Activated CD4-positive, CD25-positive, alpha-beta regulatory T cell treated with anti-CD3 and anti-CD28 coated beads, Interleukin-2, amount 50 U/mL, for 72 hours (primary cell): ENCODE measurements at places on chromosomes 2 and 18.

- no peak for DNase-seq
Observed at GRCh38 chr2:19541884-19542283, 183.5 kb upstream of the OSR1 start.

GRCh38 chr2:234462218-234462992 is 34.5 kb downstream of the ARL4C start:
- DNase-seq, result no peak

DNA sequence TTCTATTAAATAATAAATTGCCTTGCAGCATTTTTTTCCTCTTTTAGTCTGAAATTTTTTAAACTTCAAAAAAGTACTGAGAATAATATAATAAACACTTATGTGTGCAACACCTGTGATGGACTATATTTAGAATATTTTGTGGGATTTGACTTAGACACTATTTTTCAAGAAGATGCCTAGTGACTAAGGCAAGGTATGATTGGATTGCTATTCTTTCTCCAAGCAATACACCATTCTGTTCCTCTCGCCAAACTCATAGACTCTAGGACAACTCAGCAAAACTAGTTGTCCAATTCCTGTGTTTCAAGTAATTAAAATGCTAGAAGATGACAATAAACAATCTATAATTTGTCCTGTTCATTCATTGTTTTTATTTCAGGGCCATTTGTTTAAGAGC is 75.9 kb downstream of the METTL4 start:
- DNase-seq, result no peak

- no peak for DNase-seq
Observed at GRCh38 chr2:105711394-105711793, 33.3 kb upstream of the NCK2 start.

GRCh38 chr2:43218702-43219382 is 7.6 kb downstream of the ZFP36L2 start:
- DNase-seq, result peak; percentile 55

GRCh38 chr2:182826064-182826463 is 40.4 kb downstream of the FRZB start:
- DNase-seq, result no peak

DNA sequence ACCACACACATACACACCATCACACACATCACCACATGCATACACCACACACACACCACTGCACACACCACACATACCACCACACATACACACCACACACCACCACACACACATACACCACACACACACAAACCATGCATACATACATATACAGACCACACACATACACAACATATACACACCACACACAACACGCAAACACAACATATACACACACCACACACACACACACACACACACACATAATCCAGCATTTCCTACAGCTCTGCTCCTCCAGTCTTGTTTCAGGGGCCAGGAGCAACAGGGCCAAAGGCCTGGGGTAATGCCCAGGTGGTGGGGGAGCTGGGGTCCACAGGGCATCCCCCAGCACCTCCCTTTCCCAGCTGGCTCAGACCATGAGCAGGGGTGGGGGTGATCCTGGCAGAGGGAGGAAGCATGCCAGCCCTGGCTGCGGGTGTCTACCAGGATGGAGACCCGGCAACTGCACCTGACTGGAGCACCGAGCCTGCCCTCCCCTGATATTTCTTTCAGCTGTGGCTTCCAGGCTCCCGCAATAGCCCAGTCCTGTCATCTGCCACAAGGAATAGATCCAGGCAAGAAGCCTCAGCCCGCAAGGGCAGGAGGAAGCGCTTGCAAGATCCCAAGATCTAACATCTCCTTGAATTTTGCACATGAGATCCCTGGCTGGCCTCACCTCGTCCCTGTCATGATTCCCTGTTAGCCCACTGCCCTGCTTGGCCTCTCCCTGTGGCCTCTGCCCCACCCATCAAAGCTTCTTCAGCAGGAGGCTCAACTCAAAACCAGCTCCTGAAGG is 196.9 kb downstream of the TNS1 start:
- DNase-seq, result no peak

DNA sequence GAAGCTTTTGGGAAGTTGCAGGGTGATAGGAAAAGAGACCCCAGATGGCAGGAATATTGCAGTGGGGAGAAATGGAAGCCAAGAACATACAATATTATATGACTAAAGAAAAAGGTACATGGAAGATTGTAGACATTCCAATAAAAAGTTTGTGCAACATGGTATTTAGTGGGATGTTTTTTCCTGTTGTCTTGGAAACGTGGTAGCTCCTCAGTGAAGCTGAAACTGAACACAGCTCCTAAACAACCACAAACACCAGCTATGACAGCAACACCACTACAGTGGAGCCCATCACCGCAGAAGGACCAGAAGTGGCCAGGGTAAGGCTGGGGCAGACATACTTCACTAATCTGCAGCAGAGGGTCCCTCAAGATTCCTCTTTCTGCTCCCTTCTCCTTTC is 246.8 kb downstream of the CDH20 start:
- DNase-seq, result no peak
